Glutamatergic neuron (in vitro differentiated cells): ENCODE measurements at places on chromosomes 3 and 15. TPM values are rescaled to one million over a fixed set of nuclear protein-coding genes. Genes with fewer than 3 reads are reported as not detected.

TNNC1 gene
- total RNA-seq, result 2.7 TPM

- no peak for DNase-seq
These were observed 219.3 kb upstream of the TTC14 start for GRCh38 chr3:180382638-180383180.

DNA sequence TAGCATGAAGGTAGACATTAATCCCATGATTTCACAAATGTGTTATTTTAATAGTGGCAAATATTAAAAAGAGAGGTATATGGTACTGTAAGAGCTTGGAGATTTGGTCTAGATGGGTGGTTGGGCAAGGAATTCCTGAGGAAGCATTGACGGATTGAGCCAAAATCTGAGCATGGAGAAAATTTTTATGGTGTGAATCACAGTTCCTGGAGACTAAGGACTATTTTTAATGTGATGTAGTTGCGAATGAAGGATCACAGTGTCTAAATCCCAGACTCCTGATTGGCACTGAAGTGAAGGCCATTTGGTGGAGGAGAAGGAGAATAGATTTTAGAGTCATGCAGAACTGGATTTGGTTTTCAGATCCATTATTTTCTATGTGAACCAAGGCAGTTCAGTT, 188.7 kb upstream of the FEZF2 start:
- DNase-seq, result no peak

ZNF385D gene
- 42.9 TPM for total RNA-seq

DNA sequence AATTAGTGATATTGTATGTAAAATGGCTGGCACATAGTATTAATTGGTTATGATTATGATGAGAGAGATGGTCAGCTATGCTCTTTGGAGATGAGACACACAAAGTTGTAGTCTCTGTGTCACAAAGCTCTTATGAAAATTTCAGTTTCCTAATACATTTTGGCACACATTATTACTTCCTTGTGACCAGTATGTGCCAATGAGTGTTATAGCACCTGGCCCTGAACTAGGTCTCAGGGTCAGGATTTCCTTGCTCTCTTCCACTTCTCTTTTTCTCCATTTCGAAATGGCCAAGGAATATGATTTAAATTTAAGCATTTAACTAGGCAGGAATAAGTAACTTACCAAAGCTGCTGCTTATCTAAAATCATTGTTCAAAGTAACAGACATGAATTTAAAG, 28.0 kb downstream of the TIPARP start:
- no peak for DNase-seq

ANKRD63 gene
- not detected for total RNA-seq

DNA sequence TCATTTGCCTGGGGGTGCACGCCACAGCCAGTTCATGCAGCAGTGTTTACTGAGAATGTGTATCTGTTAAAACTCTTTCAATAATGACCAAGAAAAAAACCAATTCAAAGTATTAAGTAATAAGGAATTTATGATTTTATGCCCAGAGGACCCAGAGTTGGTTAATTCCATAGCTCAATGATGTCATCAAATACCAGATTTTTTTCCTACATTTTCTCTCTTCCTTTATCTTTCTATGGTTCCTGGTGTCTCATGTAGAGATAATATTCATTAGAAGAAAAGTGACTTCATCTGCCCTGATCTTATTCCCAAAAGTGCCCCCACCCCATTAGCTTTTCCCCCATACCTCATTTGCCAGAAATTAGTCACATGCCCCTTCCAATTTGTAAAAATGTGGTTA, 44.6 kb upstream of the LMCD1 start:
- no peak for DNase-seq

DNA sequence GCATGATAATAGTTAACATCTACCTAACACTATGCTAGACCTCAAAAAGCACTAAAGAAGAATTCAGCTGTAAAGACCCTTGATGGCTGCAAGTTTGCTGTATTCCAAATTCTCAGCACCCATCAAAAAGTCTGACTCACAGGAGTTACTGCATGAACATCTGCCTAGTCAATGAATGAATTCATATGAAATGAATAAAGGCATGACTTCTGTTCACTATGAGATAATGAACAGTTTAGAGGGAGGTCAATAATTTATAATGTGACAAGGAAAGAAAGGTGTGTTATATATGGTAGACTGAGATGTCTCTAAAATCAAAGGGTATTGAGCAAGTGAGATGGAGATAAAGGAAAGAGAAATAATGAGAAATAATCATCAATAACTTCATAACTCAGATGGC, 508.2 kb upstream of the TGFBR2 start:
- no peak for DNase-seq

GRCh38 chr3:62027241-62027640, 346.1 kb downstream of the FEZF2 start:
- no peak for DNase-seq

ITPKA gene
- 1.1 TPM for total RNA-seq

- no peak for DNase-seq
These were observed 11.2 kb downstream of the RTP3 start for GRCh38 chr3:46508850-46509591.

GOLGA8J gene
- not detected for total RNA-seq

TF gene
- total RNA-seq, result 2.3 TPM

- no peak for DNase-seq
These were observed 1.7 kb downstream of the ARPIN start for GRCh38 chr15:89910891-89911626.

MKRN2OS gene
- total RNA-seq, result not detected

DNA sequence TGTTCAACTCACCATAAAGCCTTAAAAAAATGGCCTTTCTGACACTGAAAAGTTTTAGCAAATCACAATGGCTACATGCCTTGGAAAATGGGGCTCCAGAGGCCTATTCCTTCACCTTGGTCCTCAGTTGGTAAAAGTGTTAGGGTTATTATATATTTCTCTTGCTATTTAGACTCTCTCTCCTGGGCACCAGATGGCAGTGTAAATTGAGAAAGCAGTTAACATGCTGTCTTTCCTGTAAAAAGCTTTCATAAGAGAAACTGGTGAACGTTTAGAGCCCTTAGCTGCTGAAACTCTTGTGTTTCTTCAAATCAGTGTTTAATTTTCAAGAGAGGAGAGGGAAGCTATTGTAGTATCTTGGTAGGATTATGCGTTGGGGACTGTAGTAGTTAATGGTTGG, 89.9 kb downstream of the LRTM1 start:
- DNase-seq, result no peak

DNA sequence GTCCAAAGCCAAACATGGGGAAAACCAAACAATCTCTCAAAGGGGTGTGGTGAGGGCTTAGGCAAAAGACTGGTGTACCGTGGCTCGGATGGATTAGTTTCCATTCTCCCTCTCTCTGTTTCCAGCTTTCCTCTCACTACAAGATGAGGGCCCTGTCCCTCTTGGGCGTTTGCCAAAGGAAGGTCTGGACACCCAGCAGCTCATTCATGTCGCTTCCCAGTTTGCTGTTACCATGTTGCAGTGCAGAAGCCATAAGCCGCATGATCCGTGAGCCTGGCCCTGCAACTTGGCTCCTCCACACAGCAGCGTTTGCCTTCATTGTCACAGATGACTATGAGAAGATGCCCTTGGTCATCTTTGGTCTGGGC, 92.2 kb downstream of the APBA2 start:
- DNase-seq, result no peak

- no peak for DNase-seq
These were observed 80.5 kb downstream of the LRTM1 start for GRCh38 chr3:54847361-54847760.

AHSG gene
- total RNA-seq, result not detected

HES1 gene
- total RNA-seq, result 0.34 TPM
